ENCODE measurements at places on chromosomes 7 and 10.
A peak's percentile ranks its signal among the peaks of the same experiment; 100 is the strongest.

- no peak for DNase-seq
Observed at GRCh38 chr7:102890292-102890970, 22.4 kb upstream of the LRRC17 start.

GRCh38 chr10:14439451-14440259, 108.9 kb upstream of the FRMD4A start:
- no peak for DNase-seq

DNA sequence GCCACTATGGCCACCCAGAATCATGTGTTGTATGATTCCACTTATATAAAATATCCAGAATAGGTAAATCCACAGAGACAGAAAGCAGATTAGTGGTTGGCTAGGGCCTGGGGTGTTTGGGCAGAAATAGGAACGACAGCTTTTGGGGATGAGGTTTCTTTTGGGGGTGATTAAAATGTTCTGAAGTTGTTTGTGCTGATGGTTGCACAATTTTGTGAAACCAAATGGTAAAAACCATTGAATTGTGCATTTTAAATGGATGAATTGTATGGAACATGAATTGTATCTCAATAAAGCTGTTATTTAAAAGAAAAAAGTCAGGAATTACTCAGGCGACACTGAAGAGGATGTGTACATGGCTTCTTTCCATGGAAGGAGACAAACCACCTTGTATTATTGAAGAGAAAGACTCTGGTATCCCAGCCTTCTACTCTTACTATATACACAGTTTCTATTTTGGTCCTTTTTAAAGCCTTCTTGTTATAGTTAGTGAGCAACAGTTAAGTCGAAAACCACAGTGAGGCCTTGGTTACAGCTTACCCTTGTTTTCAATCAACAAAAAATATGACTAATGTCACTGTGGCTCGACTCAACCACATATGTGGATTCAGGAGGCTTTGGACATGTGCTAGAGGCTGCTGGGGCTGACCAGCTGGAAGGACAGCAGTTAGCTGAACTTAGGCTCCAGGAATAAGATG, 57.1 kb upstream of the KMT2E start:
- DNase-seq = peak; percentile 52

DNA sequence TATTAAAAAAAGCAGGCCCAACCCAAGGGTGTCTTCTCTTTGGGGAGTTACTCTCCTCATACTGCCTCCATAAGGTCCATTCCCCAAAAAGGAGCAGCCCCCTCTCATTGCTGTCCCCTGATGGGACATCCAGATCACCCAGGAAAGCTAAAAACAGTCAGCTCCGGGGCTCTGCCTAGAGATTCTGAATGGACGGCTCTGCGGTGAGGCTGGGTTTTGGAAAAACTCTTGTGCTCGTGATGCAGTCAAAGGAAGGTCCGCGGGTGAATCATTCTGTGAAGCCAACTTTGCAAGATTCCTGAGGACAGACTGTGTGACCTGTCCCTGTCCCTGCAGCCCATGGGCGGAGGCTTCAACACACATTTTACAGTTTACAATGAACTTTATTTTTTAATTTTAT, 351.5 kb downstream of the TYW1 start:
- peak; percentile 37 for DNase-seq

- DNase-seq = no peak
Observed at GRCh38 chr7:24572016-24572392, 1.2 kb upstream of the PALS2 start.

GRCh38 chr10:44510379-44511115, 125.7 kb upstream of the CXCL12 start:
- no peak for DNase-seq

- no peak for DNase-seq
Observed at GRCh38 chr10:102668326-102669107, 24.2 kb downstream of the TRIM8 start.

GRCh38 chr7:44703921-44704320, 44.7 kb upstream of the ZMIZ2 start:
- DNase-seq = no peak

GRCh38 chr7:127337581-127337980, 54.9 kb downstream of the ZNF800 start:
- DNase-seq = no peak
